ENCODE measurements at places on chromosomes 3 and 15.

DNA sequence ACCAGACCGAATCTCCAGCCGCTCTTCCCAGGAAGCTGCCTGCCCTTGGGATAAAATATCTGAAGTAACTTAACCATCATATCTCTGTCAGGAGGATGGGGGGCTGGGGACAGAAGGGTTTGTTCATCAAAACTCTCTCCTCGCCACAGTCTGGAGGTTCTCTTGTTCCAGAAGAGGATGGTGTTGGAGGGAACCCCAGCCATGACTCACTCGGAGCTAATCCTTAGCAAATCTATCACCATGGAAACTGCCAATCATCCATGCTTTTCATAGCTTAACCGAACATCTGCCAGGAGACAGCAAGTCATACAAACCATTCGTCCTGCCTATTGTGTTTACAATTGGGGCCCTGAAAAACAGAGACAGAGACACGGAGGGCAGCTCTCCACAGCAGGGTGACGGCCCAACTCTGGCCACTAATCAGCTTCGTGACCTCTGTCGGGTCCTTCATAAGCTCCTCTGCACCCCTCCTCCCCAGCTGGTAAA, 73.8 kb upstream of the HEG1 start:
- no peak for DNase-seq

DNA sequence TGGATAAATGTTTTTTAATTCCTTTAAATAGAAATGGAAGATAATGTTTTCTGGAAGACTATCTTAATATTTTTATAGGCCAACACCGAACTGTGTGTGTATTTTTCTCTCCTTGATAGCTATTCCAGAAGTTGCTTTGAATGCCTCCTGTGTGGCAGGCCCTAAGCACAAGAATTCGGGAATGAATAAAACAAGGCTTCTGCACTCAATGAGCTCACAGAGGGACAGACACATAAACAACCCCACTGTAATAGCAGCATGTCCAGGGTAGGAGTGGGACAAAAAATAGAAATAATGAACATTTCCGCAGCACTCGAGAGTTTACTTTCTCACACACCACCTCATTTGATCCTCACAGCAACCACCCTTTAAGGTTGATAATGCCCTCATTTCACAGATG, 18.0 kb downstream of the SRGAP3 start:
- no peak for DNase-seq

- no peak for DNase-seq
Observed at GRCh38 chr3:55006244-55006676, 78.4 kb upstream of the LRTM1 start.

DNA sequence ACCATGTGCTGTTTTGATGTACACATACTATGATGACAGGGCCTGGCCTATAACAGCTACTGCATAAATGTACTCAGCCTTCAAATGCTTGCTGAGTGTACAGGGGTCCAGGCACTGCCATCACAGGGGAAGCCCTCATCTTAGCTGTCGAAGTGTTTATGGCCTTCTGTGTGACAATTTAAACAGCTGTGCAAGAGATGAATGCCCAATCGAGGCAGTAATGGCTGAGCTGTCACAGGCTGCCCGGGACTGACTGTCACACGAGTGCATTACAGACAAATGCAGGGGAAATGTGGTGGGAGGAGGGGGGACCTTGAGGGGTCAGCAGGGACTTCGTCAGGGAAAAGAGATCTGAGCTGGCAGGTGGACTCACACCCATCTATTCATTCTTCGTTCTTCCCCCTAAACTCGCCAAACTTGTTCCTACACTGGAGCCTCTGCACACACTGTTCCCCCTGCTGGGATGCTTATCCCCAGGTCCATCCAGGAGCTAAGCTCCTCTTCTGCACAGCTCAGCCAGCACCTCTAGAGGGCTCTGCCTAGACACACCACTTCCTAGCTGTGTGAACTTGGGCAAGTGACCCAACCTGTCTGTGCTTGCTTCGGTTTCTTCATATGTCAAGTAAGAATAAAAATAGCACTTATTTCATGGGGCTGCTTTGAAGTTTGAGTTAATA, 156.2 kb upstream of the IQSEC1 start:
- no peak for DNase-seq

- no peak for DNase-seq
Observed at GRCh38 chr3:108088697-108089096, 2.1 kb downstream of the CD47 start.

- DNase-seq, result no peak
Observed at GRCh38 chr3:12992629-12993516, 80.4 kb downstream of the IQSEC1 start.

- no peak for DNase-seq
Observed at GRCh38 chr3:119690043-119690656, 12.7 kb upstream of the CFAP91 start.

DNA sequence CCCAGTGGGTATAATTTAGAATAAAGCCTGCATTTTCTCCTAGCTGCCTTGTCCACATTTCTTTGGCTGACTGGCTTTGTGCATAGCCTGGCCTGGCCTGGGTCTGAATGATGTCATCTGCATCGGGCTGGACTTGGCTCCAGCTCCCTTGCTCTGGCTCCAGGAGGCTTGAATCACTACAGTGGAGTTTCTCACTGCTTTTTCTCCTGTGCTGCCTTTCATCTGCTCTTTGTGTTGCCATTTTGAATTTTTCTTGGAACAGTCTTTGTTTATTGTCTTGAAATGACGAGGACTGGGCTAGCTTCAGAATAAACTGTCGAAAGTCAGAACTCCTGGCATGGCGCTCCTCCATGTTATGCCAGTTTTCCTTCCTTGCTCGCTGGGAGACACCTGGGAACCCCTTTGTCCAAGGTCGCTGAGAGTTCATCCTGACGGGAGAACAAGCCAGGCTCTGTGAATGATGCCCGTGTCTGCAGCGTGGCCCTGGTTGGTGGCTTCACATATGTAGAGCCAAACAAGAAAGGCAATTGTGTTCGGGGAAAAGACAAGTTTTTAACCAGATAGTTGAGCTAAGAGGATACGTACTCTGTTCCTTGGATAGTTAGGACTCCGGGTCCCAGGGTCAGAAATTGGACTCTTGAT, 258.9 kb downstream of the PDZRN3 start:
- DNase-seq, result no peak

DNA sequence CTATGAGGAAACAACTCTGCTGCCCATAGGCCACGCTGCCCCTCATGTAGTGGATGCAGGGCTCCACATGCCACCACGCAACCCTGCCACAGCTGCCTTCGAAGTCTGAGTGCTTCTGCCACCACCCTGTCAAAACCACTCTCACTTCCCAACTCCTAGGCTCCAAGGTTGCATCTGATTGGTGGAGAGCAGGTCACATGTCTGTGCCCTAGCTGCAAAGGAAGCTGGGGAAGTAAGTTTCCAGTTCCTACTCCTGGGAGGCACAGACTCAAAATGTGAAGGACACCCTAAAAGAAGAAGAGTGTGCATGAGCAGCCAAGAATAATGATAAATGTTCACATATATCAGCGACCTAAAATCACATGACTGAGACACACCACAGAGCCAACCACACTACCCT, 31.9 kb upstream of the TICRR start:
- DNase-seq, result no peak

DNA sequence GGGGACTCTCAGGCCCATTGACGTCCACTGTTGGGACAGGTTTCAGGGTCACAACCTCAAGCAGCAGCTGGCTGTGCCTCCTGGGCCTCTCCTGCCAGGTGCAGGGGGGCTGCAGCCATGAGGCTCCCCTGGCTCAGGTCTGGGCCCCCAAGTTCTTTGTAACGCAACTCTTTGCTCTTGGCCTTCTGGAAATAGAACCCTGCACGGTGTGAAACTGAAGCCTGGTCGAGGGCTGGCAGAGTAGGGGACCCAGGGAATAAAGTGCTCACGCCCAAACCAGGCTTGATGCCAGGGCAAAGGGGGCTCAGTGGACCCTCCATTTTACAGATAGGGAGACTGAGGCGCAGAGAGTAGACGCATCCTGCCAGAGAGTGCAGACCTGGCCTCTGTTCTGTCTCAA, 771 bp downstream of the CALML4 start:
- no peak for DNase-seq

- no peak for DNase-seq
Observed at GRCh38 chr3:39290255-39290654, 10.4 kb upstream of the CX3CR1 start.

DNA sequence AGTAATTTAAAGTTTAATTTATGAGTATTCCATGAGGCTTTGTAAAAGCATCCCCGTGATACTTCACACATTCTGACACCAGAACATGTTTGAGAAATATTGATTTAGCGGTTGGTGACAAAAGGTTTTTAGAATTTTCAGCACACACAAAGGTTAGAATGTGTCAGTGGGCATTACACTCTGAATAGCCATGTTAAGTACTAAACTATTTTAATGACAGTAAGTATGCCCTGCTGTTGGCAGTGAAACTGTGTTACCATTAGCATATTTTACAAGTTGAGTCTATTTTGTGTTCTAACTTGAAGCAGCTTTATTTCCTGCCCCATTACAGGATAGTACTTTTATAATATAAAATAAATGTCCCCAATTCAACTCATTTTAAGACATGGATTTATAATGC, 66.5 kb downstream of the ADAMTSL3 start:
- no peak for DNase-seq

- no peak for DNase-seq
Observed at GRCh38 chr3:123281406-123281805, 79.7 kb downstream of the SEC22A start.

- DNase-seq, result no peak
Observed at GRCh38 chr3:171086914-171087313, 60.4 kb upstream of the SLC2A2 start.

GRCh38 chr15:94894056-94894455, 662.7 kb downstream of the MCTP2 start:
- DNase-seq, result no peak

- no peak for DNase-seq
Observed at GRCh38 chr15:57158997-57159668, 217.2 kb upstream of the CGNL1 start.

DNA sequence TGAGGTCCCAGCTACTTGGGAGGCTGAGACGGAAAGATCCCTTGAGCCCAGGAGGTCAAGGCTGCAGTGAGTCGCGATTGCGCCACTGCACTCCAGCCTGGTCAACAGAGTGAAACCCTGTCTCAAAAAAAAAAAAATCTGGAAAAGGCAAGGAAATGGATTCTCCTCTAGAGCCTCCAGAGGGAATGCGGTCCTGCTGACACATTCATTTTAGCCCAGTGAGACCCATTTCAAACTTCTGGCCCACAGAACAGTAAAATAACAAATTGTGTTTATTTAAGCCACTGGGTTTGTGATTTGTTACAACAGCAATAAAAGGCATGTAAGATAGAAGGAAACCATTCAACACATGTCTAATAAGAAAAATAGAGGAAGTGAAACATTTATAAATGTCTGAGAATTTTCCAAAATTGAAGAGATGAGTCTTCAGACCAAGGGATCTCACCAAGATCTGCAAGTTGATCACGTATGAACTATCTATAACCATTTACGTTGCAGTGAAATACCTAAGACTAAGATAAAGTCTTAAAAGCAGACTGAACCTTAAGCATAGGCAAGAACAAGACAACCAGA, at the start of gene HTR3E:
Gene HTR3E (plus strand): TSS at position 254 of the 573 bp plus-strand sequence. CDS start 466 bp downstream, outside the sequence.
- DNase-seq, result no peak

DNA sequence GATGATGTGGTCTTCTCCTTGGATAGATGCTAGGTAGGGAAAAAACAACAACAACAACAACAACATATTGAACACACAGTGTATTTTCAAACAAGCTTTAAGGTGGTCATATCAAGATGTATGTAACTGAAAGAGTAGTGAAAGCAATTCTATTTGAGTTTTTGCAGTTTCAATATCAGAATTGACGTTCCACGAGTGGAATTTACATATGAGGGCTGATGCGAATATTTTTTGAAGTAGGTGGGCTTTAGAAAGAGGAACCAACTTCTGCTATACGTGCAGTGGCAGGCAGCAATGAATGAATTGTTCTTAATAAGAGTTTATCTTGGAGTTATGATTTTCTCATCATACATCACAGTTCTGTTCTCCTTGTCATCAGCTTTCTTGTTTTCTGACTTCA, 151.9 kb upstream of the CNTN3 start:
- no peak for DNase-seq

GRCh38 chr15:101558221-101558941, 68.9 kb upstream of the PCSK6 start:
- no peak for DNase-seq

DNA sequence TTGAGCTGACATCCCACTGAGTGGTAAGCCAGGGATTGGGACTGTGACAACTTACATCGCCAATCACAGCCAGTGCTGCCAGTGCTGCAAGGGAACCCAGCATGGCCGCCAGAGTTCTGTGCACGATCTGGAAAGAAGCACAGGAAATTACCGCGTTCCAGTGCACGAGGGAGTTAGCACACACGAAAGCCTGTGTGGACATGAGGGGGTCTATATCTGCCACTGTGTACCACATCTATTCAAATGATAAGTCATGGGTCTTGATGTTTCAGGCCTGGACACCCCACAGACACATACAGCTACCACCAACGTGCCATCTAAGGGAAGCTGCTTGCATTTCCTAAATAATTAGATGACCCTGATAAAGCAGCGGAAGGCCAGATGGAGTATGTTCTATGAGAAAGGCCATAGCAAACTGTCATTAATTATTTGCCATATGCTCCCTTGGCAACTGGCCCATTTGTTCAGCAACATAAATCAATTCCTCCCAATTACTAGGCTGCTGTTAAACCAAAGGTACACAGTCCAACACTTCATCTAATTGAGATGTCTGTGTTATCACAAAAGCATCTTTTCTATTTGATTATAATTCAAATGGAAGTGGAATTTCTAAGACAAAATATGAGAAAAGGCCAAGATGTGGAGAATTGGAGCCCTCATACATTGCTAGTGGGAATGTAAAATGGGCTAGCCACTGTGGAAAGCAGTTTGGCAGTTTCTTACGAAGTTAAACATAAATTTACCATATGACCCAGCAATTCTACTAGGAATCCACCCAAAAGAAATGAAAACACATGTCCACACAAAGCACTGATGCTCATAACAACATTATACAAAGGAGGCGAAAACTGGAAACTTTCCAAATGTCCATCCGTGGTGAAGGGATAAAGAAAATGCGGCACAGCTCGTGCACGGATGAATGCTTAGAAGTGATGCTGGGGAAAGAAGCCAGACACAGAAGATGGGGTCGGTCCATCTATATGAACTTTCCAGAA, 108.3 kb downstream of the OCA2 start:
- no peak for DNase-seq

DNA sequence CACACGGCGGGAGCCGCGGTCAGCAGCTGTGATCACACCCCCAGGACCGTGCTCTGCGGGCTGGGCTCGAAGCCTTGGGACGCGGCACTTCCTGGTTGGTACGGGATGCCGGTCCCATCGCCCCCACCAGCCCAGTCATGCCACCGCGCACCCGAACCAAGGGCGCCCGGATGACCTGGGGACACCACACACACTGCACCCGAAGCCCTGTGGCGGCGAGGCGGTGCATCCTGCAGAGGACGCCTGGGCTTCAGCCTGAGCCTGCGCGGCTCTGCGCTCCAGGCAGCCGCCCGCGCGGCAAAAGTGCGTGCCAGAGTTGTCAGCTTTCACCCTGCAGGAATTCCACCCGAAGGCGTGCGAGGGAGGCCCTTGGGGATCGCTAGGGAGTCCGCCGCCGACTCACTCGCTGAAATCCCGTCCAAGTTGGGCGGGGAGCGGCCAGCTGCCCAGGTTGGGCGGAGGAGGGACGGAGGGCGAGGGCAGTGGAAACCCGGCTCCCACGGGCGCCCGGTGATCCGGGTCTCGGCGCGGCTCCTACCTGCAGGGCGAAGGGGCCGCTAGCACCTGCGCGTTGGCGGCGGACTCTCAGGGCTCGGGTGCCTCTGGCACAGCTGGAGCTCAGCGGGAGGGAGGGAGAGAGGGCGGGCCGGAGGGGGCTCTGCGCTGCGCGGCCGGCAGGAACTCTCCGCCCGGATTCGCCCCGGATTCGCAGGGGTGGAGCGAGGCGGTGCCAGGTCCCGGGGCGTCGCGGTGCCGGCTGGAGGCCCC, at the start of gene PLD1:
Gene PLD1 (minus strand): TSS at position 623 of the 768 bp plus-strand sequence. CDS start 72,432 bp downstream, outside the sequence.
- DNase-seq, result no peak

GRCh38 chr3:43810797-43811196, 120.1 kb downstream of the ABHD5 start:
- DNase-seq, result no peak
